ENCODE measurements at places on chromosomes 3 and 15.

DNA sequence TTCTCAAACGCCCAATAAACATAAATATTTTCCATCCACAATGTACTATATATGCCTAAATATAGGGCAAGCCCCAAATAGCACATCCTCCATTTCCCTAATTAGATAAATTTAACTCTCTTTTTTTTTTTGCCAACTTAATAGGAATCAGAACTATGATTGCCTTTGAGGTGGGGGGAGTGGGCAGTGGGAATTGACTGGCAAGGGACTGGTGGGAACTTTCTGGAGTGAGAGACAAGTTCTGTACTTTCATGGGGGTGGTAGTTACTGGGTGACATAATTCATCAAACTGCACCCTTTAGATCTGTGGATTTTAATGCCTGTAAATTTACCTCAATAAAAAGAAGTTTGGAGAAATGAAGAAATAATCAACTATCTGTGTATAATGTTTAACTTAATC lies 88.2 kb upstream of the CTDSPL start:
- no peak for DNase-seq

DNA sequence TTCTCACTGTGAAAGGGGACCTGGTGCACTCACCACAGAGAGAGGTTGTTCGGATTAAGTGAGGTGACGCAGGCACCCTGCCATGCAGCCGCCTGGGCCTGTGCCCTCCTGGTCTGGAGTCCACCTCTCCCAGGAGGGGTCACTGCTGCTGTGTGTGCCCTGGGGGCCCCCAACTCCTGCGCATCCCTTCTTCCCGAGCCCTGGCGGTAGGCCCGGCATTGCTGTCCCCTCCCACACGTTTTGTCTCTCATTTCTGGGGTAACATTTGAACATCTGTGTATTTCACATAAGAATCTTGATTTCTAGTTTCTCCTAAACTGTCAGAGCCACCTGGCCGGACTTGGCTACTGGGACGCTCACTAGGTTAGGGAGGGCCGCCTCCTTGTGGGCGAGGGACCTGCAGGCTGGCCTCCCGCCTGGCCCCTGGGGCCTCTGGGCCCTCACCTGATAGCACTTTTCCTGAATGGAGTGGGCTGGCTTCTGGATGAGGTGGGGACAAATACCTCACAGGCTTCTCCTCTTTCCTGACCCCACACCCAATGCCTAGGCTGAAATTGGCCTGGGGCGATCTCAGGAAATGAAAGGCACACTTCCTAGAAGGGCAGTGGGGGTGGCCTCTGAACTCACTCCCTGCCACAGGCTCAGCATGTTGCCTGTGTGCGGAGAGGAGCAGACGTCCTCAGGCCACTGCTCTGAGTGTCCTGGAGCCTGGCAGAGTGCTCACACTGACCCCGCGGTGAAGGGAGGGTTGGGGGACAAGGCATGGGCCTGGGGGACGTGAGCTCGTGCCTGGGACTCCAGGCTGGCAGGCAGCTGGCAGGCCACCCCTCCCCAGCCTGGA lies 104.2 kb upstream of the PRR23E start:
- DNase-seq, result no peak

- DNase-seq, result no peak
These were observed 43.2 kb upstream of the LEKR1 start for GRCh38 chr3:156782921-156783320.

GRCh38 chr3:45387171-45387570 lies 1.2 kb upstream of the LARS2 start:
- DNase-seq, result no peak

DNA sequence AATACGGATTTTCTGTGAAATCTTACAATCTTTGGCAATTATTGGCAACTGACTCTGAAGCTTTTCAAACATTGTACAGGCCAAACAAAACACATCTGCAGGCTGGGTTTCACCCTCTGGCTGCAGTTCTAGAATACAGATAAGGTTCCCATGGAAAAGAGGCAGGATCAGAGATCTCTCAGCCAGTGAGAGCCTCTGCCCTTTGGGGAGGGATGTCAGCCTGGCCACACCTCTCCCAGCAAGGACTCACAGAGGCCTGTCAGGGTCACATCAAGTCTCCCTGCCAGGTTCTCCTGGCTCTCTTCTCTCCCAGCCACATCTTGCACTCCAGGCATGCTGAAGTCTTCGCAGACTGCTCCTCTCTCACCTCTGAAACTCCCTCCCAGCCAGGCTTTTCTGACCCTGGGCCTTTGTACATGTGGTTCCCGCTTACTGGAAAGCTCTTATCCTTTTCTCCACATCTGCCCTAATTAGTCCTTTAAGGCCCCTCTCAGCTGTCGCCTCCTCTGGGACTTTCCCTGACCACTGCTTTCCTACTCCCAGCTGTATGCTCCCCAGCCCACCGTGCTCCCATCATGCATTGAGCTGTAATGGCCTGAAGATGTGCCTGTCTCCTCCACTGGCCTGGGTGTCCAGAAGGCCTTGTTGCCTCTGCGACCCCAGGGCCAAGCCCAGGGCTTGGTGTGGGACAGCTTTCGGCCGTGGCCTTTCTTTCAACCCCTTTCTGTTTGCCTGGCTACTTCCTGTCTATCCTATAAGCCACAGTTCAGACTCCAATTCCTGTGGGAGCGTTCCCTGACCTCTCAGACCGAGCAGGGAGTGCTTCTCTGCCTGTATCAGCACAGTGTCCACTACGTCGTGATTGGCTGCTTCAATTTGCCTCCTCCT lies 4.3 kb downstream of the RBP1 start:
- DNase-seq, result peak; percentile 89

DNA sequence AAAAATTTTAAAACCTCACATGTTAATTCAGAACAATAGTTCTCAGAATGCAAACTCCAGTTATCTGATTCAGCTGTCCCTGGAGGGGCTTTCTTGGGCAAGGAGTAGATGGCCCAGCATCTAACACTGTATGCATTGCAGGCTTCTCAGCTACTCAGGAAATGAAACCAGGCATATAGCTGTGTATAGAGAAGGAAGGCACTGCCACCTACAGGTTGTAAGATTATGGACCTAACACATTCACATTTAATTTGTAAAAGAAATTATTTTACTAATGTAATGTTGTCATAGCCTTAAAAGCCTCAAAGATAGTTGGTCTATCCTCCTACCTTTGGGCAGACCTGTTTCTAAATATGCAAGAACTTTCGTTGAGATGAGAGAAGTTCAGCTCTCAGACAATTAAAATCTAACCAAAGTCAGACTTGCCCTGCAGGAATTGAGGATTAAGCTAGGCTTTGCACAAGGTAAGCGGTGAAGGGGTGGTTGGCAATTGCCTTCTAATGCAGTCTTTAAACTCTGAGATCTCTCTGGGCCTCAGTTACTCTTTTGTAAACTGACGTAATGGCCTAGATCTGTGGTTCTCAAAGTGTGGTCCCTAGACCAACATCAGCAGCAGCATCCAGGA lies 132.8 kb upstream of the SLC24A5 start:
- peak; percentile 82 for DNase-seq

- DNase-seq, result no peak
These were observed 34.9 kb downstream of the FLNB start for GRCh38 chr3:58042947-58043707.

DNA sequence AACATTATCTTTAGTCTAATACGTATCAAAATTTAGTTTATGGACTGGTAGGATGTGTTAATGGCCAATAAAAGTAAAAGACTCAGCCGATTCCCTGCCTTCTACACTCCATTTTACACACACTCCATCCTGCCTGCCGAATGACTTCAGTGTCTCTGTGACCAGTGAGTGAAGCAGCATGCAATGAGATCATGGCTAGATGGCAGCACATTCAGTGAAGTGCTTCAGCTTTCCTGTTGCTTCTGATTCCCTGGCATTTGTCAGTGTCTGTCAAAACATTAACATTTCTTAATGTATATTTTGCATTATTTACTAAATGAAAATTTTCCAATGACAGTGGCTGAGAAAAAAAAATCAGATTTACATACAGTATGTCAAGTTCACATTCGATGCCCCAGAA lies 412.0 kb downstream of the FHIT start:
- peak; percentile 6 for DNase-seq

DNA sequence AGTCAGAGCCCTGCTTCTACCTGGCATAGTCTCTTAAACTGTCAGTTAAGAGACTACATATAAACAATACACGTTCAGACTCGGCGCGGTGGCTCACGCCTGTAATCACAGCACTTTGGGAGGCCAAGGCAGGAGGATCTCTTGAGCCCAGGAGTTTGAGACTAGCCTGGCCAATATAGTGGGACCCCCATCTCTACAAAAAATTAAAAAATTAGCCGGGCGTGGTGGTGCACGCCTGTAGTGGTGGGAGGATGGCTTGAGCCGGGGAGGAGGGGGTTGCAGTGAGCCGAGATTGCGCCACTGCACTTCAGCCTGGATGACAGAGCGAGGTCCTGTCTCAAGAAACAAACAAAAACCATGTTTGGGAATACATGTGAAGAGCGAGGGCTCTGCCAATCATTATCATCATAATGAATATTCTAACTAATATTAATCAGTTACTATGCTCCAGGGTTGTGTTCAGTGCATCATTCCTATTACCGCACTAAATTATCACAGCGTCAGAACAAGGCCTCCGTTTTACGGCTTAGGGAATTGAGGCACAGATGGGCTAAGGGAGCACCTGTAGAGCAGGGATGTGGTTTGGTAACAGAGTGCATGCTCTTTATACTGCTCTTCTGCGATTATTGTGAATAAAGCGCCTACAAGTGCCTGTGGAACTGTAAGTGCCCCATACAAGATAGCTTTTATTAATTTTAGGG lies 844 bp upstream of the UQCC5 start:
- no peak for DNase-seq

DNA sequence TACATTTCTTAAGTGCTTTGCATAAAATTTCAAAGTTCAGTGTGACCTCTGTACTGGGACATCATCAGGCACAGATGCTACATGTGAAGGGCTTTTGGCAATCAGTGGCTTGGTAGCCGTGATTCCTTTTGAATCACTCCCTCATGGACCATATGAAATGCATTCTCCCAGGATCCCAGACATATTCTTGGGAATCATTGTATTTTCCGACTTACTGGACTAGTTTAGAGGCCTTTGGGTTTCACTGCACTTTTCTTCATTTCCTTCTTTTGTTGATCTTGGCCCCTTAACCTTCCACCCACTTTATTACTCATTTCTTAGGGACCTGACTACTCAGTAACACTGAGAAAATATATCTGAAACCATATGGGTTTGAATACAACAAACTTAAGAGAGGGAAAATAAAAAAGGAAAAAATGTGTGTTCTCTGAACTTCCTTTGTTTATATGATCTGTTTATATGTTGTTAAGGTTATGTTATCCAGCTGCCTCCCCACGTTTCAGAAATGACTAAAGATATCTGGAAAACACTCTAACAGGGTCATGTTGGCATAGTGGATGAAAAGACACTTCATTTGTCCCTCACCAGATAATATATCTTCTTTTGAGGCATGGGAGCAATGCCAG lies 35.1 kb downstream of the HMG20A start:
- no peak for DNase-seq

DNA sequence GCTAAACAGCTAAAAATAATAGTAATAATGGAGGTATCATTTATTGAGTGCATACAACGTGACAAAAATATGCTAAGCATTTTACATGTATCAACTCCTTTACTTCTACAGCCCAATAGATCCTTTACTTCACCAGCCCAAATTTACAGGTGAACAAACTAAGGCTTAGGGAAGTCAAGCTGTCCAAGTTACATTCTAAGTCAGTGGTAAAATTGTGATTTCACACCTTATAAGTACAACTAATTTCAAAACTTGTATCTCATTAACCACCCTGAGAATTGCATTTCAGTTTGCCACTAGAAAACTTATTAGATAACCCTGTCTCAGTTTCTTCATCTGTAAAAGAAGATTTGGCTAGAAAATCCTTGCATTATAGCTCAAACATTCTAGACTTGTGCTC lies 10.7 kb downstream of the SLC33A1 start:
- no peak for DNase-seq
